Skeletal muscle cell (primary cell): ENCODE measurements at places on chromosomes 2 and 18.

DNA sequence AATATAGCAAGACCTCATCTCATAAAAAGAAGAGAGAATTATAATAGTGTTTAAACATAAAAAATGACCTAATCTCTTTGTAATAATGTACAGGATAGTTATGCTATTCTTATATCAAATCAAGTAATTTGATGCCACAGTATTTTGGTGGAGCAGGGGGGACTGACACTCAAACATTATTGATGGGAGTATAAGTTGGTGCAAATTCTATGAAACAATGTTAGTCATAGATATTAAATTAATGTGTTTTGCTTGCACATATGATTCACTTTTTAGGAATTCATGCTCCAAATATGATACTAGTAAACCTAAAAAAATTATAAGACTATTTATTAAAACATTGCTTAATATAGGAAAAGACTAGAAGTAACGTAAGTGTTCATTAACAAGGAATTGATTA lies 256.1 kb upstream of the SYT4 start:
- DNase-seq: no peak

- DNase-seq: no peak
Observed at GRCh38 chr2:162090109-162090508, 16.1 kb upstream of the DPP4 start.

DNA sequence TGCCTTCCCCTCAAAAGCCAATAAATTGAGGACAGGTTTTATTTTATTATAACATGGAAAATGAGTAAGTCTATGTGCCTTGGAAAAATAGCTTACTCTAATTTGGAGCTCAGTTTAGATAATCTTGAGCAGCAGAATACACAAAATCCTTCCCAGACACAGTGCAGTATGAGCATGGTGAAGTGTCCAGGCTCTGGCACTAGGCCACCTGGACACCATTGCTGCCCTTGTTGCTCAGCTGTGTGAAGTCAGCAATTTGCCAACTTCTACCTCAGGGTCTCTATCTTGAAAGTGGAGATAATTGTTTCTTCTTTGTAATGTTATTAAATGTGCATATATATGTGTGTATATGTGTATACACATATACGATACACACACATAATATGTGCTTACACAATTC lies 104.9 kb upstream of the CAVIN2 start:
- no peak for DNase-seq

GRCh38 chr18:28455971-28456370 lies 279.0 kb upstream of the CDH2 start:
- no peak for DNase-seq

GRCh38 chr2:16656784-16657391 lies 8.7 kb downstream of the CYRIA start:
- no peak for DNase-seq

DNA sequence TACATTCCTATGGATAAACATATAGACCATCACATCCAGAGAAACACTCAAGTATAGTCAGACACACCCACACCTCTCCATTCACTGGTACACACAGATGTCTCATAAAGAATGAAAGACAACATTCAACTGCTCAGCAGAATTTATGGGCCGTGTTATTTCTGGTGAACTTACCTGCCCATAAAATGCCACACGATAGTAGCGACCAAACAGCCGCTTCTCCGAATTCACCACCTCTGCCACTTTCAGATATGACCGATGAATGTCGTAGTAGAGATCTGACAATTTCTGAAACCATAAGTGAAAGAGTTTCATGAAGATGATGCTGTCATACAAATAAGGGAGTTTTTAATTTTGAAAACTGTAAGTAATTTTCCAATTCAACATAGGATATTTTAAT lies 70.7 kb upstream of the CCDC195 start:
- no peak for DNase-seq

DNA sequence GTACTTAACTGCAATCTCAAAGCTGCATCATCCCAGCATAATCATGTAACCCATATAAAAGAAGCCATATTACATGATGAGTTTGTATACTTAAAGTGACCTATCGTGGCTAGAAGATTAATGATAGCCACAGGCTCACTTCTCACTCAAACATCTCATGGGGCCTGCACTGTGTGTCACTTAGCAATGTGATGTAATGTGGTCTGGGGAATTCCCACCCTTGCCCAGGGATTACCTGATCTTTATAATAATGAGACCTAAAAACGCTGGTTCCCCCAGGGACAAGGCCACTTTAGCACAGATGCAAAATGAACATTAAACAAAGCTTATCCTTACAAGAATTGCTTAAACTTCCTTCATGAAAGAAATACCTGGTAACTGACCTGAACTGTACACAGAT lies 427.1 kb upstream of the CNTNAP5 start:
- no peak for DNase-seq

DNA sequence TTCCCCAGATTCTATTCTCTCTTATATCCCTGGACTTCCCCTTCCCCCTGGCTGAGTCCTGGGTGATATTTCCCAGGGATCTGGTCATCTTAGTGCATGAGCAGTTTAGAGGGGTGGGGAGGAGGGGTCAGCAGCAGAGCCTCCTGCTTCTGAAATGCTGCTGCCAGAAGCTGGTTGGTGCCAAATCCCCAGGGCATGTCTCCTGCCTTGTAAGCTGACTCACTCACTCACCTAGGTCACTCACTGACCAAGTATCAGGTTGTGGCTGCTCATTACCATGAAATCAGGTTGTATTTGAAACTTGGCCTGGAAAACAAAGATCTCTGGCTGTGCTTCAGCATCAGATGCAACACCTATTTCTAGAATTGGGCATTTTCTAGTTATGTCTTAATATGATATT lies 14.3 kb downstream of the GPR39 start:
- DNase-seq: no peak

DNA sequence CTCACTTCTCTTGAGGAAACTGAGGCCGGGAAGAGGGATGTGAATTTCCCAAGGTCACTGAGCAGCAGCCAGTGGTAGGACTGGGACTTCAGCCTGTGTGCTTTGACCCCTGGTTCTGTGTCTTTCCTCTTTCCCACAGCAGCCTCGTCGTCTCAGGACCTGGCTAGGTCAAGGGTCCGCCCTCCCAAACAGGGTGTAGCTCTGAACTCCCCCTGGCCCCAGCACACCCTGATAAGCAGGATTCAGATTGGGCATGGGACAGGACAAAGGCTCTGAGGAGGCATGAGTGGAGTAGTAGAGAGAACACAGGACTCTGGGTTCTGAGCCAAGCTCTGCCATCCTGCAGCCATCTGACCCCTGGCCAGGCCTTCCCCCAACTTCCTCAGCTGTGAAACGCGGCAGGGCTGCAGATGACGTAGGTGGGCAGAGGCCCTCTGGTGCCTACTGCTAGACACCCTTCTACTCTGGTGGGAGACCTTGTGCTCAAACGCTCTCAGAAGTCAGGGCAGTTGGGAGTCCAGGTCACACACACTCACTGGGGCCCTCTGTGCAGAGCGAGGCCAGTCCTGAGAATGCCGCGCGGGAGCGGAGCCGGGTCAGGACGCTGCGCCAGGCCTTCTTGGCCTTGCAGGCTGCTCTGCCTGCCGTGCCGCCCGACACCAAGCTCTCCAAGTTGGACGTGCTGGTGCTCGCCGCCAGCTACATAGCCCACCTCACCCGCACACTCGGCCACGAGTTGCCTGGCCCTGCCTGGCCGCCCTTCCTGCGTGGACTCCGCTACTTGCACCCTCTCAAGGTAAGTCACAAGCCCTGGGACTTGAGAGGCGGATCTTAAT lies 984 bp downstream of the TCF23 start:
- DNase-seq: no peak

DNA sequence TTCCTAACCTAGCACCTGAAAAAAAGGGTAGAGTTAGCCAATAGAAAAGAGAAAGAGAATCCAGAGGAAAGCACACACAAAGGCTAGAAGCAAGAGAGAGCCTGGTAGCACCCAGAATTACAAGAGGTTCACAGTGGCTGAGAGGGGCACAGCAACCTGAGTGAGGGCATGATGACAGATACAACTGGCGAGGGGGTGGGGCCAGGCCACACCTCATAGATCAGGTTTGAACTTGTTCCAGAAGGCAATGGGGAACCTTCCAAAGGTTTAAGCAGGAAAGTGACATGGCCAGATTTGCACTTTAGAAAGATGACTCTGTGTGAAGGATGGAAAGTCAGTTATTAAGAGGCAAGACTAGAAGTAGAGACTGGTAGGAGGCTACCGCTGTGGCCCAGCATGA lies 148.0 kb downstream of the TTC32 start:
- DNase-seq: no peak

DNA sequence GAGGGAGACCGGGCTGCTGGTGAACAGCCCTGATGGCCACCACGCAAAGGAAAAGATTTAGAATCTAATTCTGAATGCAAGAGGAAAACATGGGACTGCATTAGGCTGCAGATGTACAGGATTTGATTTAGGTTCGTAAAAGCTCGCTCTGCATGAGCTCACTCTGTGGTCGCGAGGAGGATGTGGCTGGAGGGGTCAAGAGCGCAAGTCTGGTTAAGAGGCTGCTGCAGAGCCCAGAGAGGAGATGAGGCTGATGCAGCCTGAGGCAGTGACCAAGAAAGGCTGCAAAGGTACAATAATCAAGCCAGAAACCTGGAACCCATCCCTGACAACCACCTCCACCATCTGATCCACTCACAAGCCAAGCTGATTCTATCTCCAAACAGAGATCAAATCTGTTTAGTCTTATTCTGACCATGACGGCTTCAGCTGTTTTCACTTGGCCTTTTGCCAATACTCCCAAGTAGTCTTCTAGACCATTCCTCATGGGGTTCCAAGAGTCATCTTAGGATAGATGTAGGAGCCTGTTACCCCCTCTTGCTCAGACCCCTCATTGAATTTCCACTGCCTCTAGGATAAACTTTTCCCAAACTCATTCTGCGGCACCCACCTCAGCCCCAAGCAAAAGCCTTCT lies 58.9 kb upstream of the ARL4C start:
- no peak for DNase-seq

DNA sequence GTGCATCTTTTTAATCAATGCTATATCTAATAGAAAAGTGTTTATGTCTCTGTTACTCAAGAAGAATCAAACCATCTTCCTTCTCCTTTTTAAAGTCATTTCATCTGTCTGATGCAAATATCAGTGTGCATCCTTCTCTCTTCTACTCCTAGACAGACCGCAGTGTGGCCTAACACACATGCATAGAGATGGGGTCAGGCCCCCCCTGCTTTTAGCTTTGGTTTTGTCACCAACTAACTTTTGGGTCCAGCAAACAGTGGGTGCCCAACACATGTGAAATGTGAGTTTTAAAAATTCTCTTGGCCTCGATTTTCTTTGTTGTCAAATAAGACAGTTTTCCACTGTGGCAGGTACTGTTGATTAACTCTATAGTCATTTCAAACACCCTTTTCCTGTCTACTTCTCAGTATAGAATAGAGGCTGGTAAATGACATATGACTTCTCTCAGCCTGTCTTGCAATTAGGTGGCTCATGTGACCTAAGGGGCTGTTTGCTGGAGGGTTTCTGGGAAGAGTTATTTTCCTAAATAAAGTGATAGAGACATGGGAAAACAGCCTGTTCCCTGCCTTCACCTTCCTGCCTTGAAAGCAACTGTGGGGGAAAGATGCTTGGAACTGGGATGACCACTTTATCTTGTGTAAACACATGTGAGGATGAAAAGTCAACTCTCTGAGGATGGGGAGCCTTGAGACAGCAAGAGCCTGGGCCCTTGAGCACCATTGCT lies 65.7 kb upstream of the DARS1 start:
- DNase-seq: no peak

- DNase-seq: no peak
Observed at GRCh38 chr2:96528006-96528699, 8.4 kb upstream of the ARID5A start.

DNA sequence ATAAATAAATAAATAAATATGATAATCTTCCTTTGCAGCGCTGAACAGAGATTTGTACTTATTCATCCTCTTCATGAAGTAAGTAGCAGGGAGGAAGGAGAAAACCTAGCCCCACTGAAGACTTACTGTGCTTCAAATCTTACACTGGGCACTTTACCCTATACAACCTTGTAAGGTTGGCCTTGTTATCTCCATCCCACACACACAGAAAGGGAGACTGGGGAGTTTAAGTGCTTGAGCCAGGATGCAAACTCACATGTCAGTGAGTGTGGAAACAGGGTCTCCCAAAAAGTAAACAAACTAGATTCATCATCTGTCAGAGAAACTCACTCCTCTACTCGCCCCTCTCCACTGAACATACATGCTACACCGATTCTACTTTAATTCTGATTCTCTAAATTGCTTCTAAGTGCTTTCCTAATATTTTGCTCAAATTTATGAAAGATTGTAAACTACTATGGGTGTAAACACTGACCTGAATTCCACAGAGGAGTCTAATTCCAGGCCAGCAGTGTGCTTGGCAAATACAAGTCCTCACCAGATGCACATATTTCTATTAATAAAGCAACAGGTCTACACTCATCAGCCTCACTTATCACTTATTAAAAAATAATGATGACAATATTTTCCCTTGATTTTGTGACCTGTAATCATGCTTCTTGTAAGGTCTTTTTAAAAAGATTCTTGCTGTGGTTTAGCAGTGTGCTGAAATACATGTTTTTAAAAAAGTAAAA lies 155.5 kb downstream of the TCF4 start:
- no peak for DNase-seq

DNA sequence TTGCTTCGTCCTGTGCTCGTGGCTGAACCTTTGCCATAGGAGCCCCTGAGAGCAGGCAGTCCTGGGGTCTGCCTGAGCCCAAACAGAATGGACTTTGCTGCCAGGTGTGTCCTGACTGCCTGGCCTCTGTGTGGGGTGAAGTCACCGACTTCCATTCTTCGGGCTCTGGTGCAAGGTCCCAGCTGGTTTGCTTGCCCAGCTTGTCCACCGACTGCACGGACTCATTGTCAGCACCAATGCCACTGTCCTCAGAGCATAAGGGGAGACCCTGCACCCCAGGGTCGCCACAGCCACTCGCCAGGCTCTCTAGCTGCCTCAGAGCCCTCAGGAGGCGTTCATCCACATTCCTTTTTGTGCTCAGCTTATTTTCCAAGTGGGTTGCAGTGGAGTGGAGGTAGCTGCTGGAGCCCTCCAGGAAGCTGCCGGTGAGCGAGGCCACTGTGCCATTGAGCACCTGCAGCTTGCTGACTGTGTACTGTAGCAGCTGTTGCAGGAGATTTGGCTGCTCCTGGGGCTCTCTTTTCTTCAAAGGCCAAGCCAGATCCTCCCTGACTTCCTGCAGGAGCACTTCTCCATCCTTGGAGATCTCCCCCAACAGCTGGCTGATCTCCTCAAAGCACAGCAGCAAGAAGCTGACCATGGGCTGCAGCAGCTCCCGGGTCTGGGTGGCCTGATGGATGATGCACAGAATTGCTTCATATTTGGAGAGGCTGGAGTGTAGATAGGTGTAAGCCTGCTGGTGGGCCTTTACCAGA lies 1.2 kb downstream of the PCARE start:
- no peak for DNase-seq
